ENCODE measurements at places on chromosomes 4 and X.

DNA sequence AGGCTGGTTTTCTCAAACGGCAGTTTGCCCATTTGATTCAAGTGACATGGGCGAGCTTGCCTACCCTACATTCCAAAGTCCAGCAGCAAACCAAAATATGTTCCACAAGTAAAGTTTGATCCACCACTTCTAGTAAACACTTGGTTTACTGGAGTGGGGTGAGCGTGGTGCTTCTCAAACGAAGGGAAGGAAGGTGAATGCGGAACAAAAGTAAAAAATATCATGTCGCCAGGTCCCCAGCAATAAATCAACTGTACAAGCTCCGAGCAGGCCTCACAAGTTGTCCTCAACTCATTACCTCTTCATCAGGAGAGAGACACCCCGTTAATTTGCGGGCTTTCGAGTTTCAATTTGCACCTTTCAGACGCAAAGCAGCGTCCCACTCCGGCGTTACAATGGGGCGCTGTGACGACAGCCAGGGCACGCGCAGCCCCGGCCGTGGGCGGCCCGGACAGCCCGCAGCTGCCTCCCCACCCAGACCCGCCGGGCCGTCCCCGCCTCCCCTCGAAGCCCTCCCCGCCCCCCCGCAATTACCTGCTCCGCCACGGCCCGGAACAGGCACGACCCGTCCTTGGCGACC, 1.0 kb downstream of the OTUD4 start:
- DNase-seq, result peak; percentile 52

- DNase-seq, result no peak
Measured at GRCh38 chr4:141304346-141304745, 83.7 kb downstream of the ZNF330 start.

DNA sequence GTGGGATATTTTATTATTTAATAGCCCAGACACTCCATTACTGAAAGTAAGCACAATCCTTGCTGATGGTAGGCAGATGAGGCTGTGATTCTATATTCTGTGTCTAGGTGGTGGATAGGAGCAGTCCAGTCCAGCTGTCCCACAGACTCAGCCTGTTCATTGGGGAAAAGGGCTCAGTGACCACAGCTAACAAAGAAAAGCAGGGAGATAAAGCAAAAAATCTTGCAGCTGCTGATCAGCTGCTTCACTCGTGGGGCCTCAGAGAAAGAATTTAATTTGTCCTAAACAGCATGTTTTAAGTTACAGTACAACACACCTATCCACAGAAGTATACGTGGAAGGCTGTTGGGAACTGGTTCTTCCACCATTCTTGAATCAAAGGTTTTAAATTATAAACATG, 40.7 kb upstream of the ANK2 start:
- DNase-seq, result no peak

DNA sequence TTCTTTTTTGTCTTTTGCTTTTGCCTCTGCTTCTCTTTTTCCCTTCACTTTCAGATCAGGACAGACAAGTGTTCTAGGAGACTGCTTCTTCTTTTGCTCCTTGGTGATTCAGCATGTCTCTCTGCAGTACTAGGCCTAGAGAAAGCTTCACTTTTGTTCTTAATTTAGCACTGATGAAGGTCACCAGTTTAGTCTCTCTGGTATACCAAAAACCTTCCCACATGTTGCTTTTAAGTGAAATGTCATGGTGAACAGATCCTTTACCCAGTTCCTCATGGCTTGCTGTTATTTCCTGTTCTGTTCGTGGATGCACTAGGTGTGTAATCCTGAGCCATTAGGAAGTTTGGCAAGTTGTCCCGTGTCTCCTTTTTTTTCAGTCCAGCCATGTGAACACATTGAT, 53.3 kb downstream of the NBDY start:
- no peak for DNase-seq

GRCh38 chr4:24888475-24889344, 24.1 kb downstream of the CCDC149 start:
- no peak for DNase-seq

DNA sequence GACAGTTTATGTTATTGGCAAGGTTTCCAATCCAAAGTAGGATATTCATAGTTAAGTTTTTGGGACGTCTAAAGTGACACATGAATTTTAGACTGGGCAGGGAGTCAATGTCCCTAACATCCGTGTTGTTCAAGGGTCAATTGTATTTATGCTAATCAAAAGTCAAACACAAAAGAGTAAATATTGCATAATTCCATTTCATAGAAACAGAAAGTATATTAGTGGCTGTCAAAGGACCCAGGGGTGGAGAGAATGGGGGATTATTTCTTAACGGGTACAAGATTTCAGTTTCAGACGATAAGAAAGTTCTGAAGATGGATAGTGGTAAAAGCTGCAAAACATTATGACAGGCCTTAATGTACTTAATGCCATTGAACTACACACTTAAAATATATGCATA, 971.8 kb upstream of the AGA start:
- no peak for DNase-seq

- no peak for DNase-seq
Measured at GRCh38 chr4:138680256-138680655, 335.3 kb upstream of the NOCT start.

- DNase-seq, result no peak
Measured at GRCh38 chr4:20832826-20833225, 132.6 kb downstream of the PACRGL start.

- no peak for DNase-seq
Measured at GRCh38 chr4:1599491-1600210, 84.5 kb downstream of the FAM53A start.

DNA sequence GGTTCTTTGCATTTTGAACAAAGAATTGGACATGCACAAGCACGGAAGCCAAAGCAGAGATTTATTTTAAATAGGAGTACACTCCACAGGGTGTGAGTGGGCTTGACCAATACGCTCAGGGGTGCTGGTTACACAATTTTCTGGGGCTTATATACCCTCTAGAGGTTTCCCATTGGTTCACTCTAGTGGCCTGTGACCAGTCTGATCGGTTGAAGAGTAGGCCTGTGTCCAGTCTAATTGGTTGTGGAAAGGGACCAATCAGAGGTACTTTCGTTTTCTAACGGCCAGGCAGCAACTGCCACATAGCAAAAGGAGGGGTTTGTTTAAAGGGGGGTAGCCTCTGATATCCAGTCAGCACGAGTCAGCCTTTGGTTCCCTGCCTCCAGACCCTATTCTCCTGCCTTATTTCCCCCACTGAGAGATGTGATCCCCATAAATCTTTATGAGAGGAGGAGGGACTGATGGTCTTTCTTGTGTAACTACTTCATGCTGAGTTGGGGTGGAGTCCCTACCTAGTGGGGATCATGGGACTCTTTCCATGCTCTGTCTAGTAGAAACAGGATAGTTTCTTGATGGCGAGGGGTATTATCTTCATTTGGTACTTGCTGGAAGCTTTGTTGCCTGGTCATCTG, 11.3 kb upstream of the AREG start:
- DNase-seq, result no peak

GRCh38 chrX:97820170-97820569, 936.5 kb downstream of the RPA4 start:
- no peak for DNase-seq

DNA sequence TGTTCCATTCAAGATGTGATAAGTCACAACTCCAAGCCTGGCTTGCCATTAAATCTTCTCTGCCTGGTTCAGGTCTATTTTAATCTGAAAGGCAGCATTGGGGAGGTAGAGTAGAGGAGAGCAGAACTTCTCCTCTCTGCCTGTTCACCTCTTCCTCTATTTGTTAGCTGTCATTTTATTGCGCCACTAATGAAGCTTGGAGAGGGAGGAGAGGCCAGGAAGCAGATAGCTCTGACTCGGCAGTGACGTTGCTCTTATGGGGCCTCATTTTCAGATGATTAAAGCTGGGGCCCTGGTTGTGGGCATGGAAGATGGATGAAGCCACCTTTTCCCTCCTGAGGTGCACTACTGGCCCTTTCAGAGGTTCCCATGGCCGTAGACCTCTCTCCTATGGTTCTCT, 207.3 kb downstream of the MID1IP1 start:
- no peak for DNase-seq

DNA sequence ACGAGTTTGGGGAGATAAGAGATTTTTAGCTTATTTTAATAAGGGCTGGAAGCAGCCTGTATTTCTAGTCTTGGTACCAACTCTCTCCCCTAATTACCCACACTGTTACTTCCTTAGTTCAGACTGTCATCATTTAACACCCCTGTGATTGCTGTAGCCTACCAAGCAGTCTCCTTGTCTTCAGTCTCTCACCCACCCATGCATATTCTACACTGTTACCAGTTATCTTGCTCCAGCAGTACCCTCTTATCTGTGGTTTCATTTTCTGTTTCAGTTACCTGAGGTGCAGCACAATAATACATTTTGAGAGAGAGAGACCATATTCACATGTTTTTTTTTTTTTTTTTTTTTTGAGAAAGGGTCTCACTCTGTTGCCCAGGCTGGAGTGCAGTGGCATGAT, 80.2 kb downstream of the DIAPH2 start:
- DNase-seq, result no peak

DNA sequence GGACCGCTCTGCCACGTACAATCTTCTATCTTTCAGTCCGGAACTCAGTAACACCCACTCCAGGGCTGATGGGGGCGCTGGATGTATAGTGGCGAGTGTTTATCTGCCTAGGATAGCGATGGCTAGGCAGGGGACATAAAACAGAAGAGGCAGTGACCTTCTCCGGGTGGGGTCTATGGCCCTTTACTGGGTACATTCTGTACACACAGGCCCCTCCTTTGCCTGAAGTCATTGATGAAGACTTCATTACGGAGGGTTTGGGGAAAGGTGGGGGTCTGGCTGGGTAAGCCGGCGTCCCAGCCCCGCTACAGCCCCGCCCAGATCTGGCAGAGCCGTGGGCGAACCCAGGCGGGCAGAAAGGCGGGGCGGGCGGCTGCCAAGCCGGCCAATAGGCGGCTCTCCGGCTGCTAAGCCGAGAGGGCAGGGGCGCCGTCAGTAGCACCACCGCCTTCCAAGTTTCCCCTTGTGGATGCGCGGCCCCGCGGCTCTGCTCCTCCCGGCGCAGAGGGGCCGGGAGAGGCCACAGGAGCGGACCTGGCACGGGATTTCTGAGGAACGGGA, at the start of gene CHST7:
Gene CHST7 (plus strand): TSS at position 435 of the 561 bp plus-strand sequence. CDS start 167 bp downstream, outside the sequence.
- DNase-seq, result peak; percentile 26

GRCh38 chr4:7591409-7592053, 156.8 kb upstream of the PSAPL1 start:
- DNase-seq, result no peak

DNA sequence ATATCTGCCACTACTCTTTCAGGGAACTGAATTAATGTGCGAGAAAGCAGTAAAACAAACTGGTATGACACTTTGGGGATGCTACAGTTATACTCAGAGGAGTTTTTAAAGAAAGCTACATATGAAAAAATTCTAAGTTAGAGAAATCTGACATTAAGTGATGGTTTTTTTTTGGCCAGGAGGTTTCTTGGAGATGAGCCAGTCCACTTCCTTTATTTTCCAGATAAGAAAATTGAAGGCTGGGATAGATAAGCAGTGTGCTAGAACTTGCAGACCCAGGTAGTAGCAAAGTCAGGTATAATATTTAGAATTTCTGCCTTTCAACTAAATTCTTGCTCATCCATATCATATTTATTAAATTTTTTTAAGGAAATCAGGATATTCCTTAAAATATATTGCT, 106.8 kb downstream of the FAT4 start:
- DNase-seq, result no peak

GRCh38 chr4:104210420-104210819, 284.3 kb downstream of the CXXC4 start:
- DNase-seq, result no peak

GRCh38 chr4:85116008-85116407, 149.5 kb upstream of the WDFY3 start:
- DNase-seq, result no peak

DNA sequence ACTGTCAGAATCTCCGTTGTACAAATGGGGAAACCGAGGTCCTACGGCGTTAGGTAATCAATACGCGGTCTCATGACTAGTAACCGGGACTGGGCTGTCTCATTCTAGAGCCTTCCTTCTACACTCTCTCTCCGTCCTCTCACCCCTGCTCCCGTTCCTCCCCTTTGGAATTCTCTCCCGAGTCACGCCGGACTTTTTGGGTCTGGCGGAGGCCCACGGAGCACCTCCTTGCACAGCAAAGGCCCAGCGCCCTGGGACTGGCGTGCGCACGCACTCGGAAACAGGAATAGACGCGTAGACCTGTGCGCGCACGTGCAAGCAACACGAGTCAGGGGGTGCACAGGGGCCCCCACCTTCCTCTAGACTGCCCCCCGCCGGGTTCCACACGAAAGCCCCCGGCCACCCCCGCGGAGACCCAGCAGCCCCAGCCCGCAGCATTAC, 361 bp downstream of the QDPR start:
- no peak for DNase-seq

GRCh38 chrX:127276326-127276725, 456.8 kb downstream of the PRR32 start:
- DNase-seq, result no peak

GRCh38 chrX:137651647-137652046, 85.7 kb downstream of the ZIC3 start:
- DNase-seq, result no peak

DNA sequence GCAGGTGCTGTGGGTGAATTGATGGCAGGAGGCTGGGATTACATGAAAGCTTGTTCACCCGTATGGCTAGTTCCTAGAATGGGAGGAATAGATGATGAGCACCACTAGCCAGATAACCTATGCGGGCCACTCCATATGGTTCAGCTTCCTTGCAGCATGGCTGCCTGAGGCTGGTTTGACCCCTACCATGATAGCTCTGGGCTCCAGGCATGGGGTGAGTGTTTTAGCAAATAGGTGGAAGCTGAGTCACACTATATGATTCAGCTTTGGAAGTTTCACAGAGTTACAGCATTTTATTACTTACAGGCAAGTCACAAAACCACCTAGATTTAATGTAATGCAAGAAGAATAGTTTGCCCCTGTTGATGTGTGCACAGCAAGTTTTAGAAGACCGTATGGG, 603.2 kb downstream of the STIM2 start:
- no peak for DNase-seq

DNA sequence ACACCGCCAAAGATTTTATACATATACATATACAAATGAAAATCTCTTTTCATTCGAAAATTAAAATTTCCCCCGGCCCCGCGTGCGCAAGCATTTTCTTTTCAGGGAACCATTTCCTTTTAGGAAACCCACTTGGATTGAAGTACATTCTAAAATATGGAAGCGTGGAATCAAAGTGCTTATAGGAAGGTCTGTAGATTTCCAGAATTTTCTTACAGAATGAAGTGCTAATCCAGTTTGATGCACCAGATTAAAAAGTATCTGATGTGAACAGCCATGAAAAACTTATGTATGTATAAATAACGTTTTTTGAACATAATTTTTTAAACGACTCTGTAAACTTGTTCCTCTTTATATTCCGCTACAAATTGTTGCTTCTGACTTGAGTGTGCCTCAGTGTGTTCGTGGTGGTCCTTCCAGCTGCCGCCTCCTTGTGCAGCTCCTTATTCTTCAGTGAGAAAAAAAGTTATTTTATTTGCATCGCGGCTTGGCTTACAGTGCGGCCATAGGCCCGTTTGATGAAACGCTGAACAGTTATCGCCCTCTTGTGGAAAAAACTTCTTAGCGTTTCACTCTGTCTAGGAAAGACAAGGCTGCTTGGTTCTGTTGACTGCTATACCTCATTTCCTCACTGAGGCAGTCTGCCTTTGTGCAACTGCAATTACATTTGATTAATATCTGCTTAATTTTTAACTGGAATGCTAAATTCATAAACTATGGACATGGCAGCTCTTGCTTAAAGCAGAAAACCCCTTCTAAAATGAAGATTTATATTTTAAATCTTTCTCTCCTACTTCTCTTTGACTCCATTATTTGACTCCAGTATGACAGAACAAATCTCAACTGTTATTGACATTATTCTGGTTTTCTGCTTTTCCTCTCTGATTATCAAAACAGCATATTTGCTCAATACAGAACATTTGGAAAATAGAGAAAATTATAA, 4.7 kb upstream of the NKX6-1 start:
- no peak for DNase-seq

- DNase-seq, result no peak
Measured at GRCh38 chr4:36740796-36741310, 459.4 kb downstream of the DTHD1 start.
